NCI-H1930 (cell line): ENCODE measurements at places on chromosomes 7 and 10.

DNA sequence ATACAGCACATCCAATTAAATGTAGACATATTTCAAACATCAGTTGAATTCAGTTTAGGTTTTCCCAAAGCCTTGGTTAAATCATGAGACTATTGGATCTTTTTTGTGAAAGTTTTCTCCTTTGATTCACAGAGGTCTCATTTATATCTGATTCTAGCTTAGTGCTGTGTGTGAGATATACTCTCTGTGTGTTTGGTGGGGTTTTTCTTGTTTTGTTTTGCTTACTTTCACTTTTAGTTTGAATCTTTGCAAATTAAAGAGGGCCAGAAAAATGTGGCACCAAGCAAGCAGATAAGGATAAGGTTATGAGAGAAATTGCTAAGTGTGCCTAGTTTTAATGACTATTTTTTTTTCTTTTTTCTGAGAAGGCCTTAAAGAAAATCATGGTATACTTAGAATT, 12.6 kb upstream of the OR6B1 start:
- DNase-seq = no peak

DNA sequence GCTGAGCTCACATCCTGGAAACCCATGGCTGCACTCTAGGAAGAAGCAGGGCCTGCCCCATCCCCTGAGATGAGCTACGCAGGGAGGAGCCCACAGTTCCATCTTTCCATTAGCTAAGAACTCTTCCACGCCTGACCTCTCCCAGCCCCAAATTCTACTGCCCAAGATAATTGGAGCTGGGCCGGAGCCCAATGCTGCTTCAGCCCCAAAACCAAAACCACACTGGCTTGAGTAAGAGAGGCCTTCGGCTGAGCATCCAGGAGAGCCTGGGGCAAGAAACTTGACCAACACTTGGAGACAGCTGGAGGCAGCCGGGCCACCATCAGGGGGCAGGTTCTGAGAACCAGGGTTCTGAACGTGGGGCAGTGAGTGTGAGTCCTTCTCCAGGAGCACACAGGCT, 116.1 kb upstream of the ZMIZ1 start:
- no peak for DNase-seq

GRCh38 chr10:89952751-89953150, 251.4 kb downstream of the KIF20B start:
- no peak for DNase-seq

- DNase-seq = peak; percentile 11
Measured at GRCh38 chr10:21497177-21497807, 28.2 kb downstream of the SKIDA1 start.

DNA sequence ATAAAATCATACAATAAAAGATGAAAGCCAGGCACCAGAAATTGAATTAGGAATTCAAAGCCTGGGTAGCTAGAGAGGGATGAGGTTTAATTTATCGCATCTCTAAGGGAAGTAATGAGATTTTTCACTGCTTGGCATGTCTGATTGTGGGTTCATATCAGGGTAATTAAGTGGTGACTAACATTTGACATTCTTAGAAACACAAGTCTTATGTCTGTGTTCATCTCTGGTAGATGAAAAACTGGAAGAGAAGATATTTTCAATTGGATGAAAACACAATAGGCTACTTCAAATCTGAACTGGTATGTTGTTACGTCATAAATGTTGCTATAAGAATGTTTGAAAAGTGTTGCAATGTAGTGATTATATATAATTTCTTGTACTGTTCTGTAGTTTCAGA, 36.8 kb upstream of the ARMS2 start:
- no peak for DNase-seq

- DNase-seq = no peak
Measured at GRCh38 chr10:75428434-75429158, 2.8 kb upstream of the LRMDA start.

- no peak for DNase-seq
Measured at GRCh38 chr7:101399759-101400158, 37.1 kb downstream of the COL26A1 start.

GRCh38 chr7:117270371-117270770, 52.5 kb downstream of the WNT2 start:
- no peak for DNase-seq

DNA sequence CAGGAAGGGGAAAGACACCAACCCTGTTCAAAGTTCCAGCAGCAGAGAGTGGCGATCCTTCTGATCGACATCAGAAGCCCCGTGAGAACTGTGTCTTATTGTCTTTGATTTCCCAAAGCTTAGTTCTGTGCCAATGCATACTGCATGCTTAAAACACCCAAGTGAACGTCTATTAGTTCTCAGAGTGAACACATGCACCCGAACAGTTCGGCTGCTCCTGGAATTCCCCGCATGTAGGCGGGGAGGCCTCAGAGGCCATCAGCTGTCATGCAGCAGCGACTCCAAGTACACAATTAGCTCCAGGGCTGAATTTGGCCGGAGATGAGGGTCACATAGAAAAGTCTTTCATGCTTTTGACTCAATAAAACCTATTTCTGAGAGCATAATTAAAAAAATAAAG, 276.9 kb downstream of the ZMYND11 start:
- DNase-seq = no peak

DNA sequence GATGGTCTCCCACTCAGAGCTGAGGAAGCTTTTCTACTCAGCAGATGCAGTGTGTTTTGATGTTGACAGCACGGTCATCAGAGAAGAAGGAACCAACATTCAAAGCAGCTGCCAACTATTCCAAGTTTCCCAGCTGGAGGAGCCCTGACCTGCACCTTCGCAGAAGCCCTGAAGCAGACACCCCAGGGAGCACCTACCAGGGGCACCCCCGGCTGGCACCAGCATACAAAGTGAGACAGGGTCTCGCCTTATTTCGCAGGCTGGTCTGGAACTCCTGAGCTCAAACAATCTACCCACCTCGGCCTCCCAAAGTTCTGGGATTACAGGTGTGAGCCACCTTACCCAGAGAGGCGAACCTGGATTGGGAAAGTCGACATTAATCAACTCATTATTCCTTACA, 68.6 kb downstream of the KMT2C start:
- no peak for DNase-seq

GRCh38 chr10:69376662-69377061, 40.1 kb downstream of the TACR2 start:
- no peak for DNase-seq

GRCh38 chr7:144086730-144087129, 652 bp downstream of the OR2A12 start:
- no peak for DNase-seq

DNA sequence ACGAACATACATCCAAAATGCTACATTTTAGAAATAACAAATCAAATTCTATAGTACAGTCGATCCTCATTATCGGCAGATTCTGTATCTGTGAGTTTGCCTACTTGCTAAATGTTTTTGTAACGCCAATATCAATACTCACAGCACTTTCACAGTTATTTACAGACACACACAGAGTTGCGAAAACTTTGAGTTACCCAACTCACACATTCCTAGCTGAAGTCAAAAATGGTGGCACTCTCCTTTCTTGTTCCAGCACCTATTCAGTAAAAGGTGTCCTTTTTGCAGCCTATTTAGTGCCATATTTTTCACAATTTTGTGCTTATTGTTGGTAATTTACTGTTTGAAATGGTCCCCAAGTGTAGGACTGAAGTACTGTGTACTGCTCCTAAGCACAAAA, 161.7 kb downstream of the AKR1D1 start:
- DNase-seq = no peak

- DNase-seq = no peak
Measured at GRCh38 chr10:86079088-86079487, 287.5 kb downstream of the GRID1 start.

DNA sequence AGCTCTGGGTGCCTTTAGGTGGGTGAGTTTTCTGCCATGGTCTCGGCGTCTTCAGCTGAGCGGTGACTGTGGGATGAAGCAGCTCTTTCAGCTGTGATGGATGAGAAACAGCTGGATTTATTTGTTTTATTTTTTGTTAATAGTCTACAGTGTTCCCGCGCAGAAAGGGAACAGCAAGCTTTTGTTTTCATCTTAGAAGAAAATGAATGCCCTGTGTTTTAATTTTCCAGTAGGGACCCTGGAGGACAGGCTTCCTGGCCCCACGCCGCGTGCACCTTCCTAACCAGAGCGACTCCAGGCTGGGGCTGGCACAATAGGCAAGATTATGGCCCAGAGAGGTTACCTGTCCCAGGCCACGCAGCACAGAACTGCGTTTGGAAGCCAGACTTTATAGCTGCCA, 57.6 kb downstream of the GTF2IRD1 start:
- DNase-seq = no peak

GRCh38 chr7:125222596-125222995, 293.0 kb upstream of the POT1 start:
- DNase-seq = no peak

DNA sequence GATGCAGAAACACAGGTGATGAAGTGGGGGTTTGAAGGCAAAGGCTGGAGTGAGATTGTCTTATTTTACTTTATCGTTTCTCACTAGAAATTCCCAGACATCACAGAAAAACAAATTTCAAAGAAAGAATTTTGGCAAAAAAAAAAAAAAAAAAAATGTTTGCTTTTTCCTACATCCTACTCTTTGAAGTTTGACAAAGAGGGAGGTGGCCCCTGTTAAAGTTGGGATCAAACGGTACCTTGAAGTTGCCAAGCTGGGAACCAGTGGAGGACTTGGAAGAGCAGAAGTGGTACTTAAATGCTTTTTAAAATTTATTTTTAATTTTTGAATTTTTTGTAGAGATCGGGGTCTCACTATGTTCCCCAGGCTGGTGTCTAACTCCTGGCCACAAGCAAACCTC, 63.9 kb upstream of the KIF5B start:
- no peak for DNase-seq

DNA sequence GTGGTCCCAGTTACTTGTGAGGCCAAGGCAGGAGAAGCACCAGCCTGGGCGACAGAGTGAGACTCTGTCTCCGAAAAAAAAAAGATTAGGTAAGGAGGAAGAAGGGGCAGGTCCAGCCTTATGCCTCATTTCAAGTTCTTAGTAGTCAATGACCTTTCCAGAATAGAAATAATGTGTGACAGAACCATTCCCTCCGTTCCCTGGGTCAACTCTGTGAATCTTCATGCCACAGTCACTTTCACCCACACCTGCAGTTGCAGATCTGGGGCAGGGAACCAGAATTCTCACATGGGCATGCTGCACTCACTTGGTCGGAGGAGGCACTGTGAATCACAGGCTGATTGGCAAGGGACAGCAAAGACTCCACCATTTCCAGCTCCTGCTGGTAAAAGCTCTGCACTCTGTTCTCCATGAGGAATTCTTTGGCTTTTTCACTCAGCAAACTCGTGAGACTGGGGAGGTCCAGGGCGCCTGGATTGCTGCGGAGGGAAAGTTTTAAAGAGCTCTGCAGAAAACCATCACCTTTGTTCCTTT, 20.7 kb downstream of the STN1 start:
- DNase-seq = no peak

GRCh38 chr10:60816628-60817397, 38.5 kb downstream of the CDK1 start:
- peak; percentile 50 for DNase-seq

DNA sequence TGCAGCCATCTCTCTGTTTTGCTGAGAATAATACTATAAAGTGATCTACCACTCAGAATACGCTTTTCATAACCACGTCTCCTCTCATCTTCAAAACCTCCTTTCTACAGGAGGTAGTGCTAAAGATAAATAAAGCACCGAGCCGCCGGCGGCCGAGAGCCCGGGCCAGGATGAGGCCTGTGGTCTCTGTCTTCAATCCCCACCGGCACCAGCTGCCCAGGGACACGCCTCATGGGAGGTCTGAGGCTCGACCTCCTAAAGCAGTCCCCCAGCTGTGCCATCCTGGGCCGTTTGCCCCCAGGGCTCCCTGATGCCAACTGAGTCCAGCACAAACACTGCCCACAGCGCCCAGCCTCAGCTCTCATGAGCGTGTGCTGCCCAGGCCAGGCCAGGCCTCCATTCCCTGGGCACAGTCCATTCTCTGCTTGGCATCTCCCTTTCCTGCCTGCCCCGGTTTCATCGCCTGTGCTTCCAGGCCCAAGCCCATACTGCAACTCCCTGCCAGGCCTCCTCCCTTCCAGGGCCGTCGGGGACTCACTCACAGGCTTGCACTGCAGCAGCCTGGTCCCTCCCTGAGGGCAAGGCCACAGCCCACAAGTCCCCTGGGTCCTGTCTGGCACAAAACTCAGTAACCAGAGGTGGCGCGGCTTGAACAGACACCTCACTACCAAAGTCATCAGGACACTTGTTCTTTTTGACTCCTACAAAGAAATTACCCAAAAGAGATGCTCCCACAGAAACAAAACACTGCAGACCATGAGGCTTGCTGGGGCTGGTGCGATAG, 2.5 kb downstream of the INTS1 start:
- no peak for DNase-seq

- DNase-seq = peak; percentile 31
Measured at GRCh38 chr10:105691811-105692210, 1050.7 kb downstream of the SORCS3 start.

- DNase-seq = no peak
Measured at GRCh38 chr10:75718991-75719390, 287.6 kb downstream of the LRMDA start.

- DNase-seq = no peak
Measured at GRCh38 chr7:117020591-117020973, 67.3 kb downstream of the ST7 start.

GRCh38 chr10:31604096-31604495, 285.1 kb downstream of the ZEB1 start:
- no peak for DNase-seq

DNA sequence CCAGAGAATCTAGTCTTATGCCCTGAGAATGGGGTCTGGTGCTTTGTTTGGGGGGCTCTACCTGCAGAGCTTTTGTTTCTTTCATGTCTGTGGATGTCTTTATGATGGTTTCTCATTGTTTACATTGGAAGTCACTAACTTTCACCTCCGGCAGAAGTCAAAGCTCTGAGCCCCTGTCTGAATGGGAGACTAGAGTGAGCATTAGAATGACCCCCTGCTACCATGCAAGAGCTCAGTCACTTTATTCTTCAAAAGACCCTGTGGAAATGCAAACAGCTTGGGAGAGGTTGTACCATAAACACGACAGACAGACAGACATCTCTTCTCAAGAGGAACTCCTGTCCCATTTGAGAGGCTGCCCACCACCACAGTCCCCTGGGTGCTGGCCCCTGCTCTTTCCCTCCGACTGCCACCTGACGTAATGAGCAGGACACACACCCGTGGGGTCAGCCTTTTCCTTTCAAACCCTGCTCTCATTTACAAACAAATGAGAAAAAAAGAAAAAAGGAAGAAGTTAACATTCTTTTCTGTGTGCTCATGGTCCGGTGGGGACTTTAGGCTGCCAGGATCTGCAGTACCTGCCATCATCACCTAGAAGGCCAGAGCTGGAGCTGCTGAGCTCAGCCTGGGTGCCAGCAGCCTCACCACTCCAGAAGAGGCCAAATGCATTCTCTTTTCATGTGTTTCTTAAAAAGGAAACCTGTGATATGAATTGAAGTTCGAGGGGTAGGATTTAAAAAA, 91.6 kb downstream of the FZD1 start:
- no peak for DNase-seq

- no peak for DNase-seq
Measured at GRCh38 chr7:155259866-155260497, 37.7 kb upstream of the INSIG1 start.

GRCh38 chr10:15868006-15868405, 7.7 kb upstream of the MINDY3 start:
- DNase-seq = no peak
